A549 treated with ZK216348 at 1 μM for 4 hours (cell line): ENCODE measurements at places on chromosomes 6 and 20. TPM values are rescaled to one million over a fixed set of nuclear protein-coding genes. Genes with fewer than 3 reads are reported as not detected.

Gene SLC17A2
- total RNA-seq = not detected in 5 replicates

Gene KIF25
- 0.12 TPM in 1 of 5 replicates, not detected in the others for total RNA-seq

Gene OR2J3
- total RNA-seq = not detected in 5 replicates

Gene FAM83C
- 0.07 to 0.15 TPM (median 0.12 TPM) in 4 of 5 replicates, not detected in the other for total RNA-seq

Gene MAPK13
- total RNA-seq = 0.45 to 1.5 TPM (median 1.1 TPM) in 5 replicates

Gene FABP7
- total RNA-seq = not detected in 5 replicates

Gene GRM1
- 0.02 to 0.11 TPM in 2 of 5 replicates, not detected in the others for total RNA-seq

Gene FAXC
- 5.4 to 11.8 TPM (median 7.2 TPM) in 5 replicates for total RNA-seq

Gene ACSS1
- total RNA-seq = 8.2 to 16.0 TPM (median 15.3 TPM) in 5 replicates

Gene MEI4
- not detected in 5 replicates for total RNA-seq

Gene SYCP2
- 0.17 to 0.46 TPM (median 0.38 TPM) in 5 replicates for total RNA-seq

Gene TMEM200A
- 0.04 to 0.08 TPM (median 0.07 TPM) in 3 of 5 replicates, not detected in the others for total RNA-seq

Gene PTCRA
- not detected in 5 replicates for total RNA-seq

Gene CD24
- total RNA-seq = 217 to 292 TPM (median 287 TPM) in 5 replicates
